ENCODE measurements at places on chromosomes 7 and 10.

- DNase-seq, result no peak
Observed at GRCh38 chr10:27621461-27621860, 117.4 kb downstream of the RAB18 start.

- DNase-seq, result no peak
Observed at GRCh38 chr10:603745-604144, 85.7 kb downstream of the DIP2C start.

DNA sequence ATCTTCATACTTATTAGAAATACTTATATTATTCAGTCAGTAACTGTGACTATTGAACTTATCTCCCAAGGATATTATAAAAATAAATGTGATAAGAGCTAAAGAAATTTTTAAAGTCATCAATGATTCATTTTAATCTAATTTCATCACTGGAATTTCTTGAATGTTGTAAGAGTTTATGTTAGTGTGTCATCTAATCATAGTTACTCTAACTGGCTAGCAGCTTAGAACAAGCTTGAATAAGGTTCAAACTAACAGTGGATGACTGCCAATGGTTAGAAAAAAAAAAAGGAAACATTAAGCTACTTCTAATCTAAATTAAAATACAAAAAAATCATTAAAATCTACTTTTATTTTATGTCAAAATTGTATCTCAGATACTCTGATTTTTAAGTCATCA, 1066.3 kb downstream of the CNTNAP2 start:
- no peak for DNase-seq

DNA sequence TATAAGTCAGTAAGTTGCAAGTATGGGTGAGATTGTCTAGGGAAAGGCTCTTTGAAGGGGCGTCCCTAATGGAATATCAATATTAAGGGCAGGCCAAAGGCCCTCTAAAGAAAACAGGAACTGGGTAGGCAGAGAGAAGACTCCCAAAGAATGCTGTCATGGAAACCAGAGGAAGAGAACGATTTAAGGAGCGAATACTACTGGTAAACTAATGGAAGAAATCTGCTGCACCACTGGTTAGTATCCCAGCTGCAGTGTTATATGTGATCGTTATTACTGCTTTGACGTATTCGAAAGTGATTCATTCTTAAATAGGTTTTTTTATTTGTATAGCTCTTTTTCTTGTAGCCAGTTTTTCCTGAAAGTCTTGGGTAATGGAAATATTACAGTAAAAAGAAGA, 1.3 kb downstream of the CASP2 start:
- no peak for DNase-seq

DNA sequence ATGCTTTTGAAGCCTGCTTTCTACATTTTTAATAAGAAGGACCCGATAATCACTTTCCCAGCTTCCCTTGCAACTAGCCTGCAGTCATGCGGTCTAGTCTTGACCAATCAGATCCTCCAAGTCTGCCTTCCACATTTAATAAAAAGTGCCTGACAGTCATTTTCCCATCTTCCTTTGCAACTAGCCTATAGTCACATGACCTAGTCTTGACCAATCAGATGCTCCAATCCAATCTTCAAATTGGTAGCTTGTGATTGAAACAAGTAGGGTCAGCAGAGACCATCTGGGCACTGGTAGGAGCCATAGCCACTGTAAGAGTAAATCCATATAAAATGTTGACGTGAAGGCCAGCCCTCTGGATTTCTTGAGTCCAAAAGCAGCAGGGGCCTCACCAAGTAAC, 80.0 kb downstream of the NPTX2 start:
- DNase-seq, result no peak

GRCh38 chr10:114304571-114305421, 65.7 kb downstream of the VWA2 start:
- peak; percentile 67 for DNase-seq

- DNase-seq, result no peak
Observed at GRCh38 chr7:112118581-112119566, 87.3 kb downstream of the DOCK4 start.

DNA sequence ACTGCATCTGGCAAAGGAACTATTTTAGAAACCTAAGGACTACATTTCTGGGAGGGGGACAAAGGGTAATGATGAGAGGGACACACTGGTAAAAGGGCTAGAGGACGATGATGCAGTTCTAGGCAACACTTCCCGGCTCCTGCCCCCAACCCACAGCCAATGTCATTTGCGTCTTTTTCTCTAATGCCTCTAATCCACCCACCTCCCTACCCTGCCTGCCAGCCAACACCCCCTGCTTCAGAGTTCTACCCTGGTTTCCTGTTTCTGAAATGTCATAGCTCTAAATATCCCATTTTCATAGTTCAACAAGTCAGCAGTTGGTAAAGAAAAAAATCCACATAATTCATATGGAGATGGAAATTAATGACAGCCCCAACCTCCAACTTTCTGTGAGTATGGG, 79.0 kb downstream of the KIAA1549 start:
- peak; percentile 33 for DNase-seq

DNA sequence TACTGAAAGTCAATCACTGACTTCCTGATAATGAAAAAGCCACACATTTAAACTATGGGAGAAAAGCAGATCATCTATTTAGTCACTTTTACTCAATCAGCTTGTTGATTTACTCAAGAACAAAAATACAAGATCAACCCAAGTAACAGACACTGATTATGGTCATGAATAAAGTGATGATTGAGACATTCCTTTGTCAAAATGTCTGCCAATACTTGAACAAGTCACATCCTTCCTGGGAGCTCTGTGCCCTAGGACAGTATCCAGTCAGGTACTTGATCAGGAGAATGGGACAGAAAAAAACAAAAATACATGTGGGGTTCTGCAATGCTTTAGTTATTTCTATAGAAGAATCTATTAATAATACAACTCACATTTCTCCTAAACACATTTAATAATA, 150.0 kb upstream of the NEBL start:
- no peak for DNase-seq
